ENCODE measurements at places on chromosomes 11 and 22.
A peak's percentile ranks its signal among the peaks of the same experiment; 100 is the strongest.

DNA sequence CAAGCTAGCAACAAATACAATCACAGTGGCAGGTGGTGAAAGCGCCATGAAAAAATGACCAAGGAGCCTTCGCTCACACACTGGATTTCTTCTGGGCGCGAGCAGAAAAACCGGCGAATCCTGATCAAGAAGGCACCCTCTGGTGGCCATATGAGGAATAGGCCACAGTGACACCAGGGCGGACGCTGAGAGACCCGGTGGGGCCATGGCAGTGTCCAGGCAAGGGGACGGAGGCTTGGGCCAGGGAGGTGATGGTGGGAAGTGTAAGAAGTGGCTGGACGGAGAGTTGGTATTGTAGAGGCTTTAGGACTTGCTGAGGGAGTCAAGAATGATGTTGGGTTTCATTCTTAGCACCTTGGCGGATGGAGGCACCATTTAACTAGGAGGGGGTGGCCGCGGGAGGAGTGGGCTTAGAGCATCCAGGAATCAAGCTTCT is 16.9 kb upstream of the RAC2 start:
- peak; percentile 79 for DNase-seq

GRCh38 chr11:11081288-11081687 is 223.4 kb upstream of the ZBED5 start:
- DNase-seq = no peak

- DNase-seq = peak; percentile 76
Measured at GRCh38 chr22:46023558-46023981, 46.6 kb upstream of the WNT7B start.

DNA sequence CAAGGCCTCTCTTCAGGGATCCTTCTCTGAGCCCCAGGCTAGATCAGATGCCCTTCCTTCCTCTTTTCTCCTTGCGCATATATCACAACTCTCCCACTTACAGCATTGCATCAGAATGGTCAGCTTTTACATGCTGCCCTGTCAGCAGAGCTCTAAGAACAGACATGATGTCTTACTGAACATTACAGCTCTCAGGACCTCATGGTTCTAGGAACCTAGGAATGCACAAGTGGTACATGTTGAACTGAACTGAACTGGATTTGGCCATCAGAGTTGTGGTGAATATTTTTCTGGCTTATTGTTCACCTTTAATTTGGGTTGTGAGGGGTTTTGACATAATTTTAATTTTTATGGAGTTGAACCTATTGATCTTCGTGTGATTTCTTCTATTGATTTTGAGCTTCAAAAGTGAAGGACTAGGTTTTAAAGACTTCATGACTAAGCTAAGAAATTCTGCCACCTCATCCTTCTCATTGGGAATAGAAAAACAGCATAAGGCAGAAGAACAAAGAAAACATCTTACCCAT is 37.7 kb upstream of the SPON1 start:
- DNase-seq = no peak

DNA sequence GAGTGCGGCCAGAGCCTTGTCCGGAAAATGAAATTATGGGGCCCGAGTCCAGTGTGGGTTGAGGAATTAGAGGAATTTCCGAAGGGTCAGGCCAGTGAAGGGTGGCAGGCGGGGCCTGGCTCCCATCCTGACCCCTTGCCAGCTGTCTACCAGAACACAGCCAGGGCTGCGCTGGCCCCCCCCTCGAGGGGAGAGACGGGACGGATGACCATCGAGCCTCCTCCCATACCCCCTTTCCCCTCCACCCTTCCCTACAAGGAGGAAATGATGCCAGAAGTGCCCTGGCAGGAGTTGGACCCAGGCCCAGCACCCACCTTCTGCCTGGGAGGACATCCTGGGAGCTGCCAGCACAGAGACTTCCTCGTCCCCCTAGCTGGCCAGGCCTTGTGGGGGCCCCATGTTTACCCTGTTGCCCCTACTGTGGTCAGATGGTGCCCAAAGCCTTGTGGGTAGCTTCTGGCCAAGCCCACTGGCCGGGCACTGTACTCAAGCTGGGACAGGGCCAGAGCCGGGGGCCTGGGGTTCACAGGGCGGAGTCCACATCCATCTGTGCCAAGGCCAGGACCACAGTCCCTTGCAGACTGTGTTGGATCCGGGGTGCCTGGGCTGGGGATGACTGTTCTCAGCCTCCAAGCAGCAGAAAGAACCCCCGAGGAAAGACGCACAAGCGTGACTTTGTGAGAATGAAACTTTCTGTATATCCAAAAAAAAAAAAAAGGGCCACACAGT is 20.8 kb downstream of the ARVCF start:
- no peak for DNase-seq

- DNase-seq = peak; percentile 34
Measured at GRCh38 chr11:65891219-65892136, 1.0 kb downstream of the CCDC85B start.

GRCh38 chr11:56271092-56271491 is 2.9 kb upstream of the OR5T1 start:
- DNase-seq = no peak

DNA sequence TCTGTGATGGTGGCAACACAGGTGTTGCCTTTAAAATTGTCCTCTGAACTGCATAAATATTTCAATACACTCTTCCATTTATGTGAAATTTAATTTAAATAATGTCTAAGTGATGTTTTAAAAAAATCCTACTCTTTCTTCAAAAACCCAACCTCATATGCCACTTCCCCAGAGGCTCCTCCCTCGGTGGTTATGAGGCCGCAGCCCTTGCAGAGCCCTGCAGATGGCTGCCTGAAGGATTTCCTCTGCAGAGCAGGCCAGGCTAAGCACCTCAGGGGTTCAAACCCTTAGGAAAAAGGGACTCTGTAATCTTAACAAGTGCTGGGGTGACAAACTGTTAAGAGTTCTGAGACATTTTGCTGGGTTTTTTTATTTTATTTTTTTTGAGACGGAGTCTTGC is 25.2 kb downstream of the MORC2 start:
- DNase-seq = no peak

DNA sequence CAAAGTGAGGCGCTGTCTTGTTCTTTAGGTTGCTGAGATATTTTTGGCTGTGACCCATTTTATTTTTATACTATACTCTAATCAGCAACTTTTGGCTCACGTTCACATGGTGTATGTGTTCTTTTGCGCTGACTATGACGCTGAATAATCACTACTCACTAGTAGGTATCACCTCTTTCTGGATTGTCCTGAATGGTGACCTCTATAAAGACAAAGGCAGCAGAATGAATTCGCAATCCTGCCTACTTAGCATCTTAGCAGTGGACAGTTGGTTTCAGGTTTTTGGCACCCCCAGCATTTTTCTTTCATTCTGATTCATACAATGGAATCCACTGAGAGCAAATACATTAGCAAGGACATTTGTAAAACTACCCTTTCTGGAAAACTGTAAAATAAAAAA is 351.3 kb downstream of the JRKL start:
- DNase-seq = no peak

- DNase-seq = peak; percentile 77
Measured at GRCh38 chr11:120210626-120211521, at the start of gene OAF. Gene OAF, plus strand, starts transcription at chr11:120211032. Its CDS starts 248 bp downstream, at chr11:120211280.

DNA sequence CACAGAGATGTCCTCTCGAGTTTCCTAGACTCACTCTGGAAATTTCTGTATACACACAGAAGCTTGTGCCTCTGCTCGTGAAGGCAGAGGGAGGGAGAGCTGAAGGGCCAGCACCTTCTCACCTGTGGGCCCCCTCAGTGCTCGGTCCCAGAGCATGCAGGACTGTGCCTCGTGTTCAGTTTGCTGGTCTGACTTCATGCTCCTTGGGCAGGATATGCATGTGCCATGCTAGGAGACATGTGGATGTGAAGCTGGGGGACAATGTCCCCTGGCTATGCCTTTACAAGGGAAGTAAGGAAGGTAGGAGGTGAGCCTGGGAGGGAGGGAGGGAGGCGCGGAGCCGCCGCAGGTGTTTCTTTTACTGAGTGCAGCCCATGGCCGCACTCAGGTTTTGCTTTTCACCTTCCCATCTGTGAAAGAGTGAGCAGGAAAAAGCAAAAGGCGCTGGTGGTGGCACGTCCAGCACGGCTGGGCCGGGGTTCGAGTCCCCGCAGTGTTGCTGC is 22.6 kb downstream of the NEAT1 start:
- no peak for DNase-seq

GRCh38 chr11:6258571-6259081 is 1.0 kb upstream of the CCKBR start:
- DNase-seq = no peak

GRCh38 chr22:48044487-48045060 is 1282.1 kb downstream of the TBC1D22A start:
- DNase-seq = no peak

DNA sequence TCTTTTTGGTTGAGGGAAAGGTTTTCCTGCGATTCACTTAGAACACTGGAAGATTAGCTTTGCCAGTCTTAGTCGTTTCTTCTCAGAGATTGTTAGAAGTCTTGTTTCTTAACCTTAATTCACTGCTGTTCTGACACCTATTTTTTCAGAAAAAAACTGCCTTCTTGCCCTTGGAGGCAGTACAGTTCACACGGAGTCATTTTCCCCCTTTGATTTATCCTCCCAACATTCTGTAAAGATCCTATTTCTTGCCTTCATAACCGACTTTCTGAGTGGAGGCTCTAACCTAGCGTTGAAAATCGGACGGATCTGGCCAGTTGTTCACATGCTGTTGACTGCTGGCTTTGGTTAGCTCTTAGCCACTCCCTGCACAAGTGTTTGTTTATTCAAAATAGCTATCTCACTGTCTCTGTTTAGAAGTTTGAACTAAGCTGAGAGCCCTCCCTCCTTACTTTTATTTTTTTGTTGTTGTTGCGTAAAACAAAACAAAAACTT is 737 bp downstream of the BCL2L13 start:
- DNase-seq = peak; percentile 17

DNA sequence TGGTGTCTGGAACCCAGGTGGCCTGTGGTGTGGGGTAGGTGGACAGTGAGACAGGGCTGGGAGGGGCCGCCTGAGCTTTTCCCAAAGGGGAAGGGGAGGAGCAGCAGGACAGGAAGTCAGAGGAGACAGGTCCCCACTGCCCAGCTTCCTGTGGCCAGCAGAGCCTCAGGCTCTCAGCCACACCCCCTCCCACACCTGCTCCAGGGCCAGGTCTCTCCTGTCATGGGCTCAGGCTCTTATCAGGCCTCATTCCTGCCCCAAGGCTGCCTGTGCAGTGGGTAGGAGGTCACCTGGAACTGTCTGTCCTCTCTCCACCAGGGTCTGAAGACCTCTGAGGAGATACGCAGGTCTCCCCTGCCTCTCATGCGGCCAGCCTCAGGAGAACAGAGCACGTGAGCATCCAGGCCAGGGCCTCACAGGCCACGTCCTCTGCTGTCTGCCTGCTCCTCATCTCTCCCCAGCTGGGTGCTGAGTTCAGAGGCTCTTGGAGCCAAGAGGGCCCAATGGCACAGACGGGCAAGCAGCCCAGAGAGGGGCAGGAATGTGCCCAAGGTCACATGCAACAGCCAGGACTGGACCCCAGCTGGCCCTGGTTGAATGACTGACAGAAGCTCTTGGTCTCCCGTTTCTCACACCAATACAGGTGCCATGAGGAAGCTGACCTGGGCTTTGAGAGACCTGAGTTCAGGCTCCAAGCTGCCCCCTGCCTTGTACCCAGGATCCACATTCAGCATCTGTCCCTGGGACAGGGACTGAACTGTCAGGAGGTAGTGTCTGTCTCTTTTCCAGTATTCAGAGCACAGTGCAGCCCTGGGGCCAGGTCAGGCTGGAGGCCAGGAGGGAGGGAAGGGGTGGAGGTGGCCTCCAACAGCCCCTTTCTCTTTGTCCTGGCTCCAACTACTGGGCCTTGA is 16.7 kb downstream of the STARD10 start:
- DNase-seq = no peak

- no peak for DNase-seq
Measured at GRCh38 chr22:44405661-44406060, 92.4 kb downstream of the RTL6 start.

- no peak for DNase-seq
Measured at GRCh38 chr22:22478470-22478869, 30.1 kb downstream of the ZNF280B start.

GRCh38 chr11:128480665-128481064 is 106.7 kb downstream of the ETS1 start:
- no peak for DNase-seq

DNA sequence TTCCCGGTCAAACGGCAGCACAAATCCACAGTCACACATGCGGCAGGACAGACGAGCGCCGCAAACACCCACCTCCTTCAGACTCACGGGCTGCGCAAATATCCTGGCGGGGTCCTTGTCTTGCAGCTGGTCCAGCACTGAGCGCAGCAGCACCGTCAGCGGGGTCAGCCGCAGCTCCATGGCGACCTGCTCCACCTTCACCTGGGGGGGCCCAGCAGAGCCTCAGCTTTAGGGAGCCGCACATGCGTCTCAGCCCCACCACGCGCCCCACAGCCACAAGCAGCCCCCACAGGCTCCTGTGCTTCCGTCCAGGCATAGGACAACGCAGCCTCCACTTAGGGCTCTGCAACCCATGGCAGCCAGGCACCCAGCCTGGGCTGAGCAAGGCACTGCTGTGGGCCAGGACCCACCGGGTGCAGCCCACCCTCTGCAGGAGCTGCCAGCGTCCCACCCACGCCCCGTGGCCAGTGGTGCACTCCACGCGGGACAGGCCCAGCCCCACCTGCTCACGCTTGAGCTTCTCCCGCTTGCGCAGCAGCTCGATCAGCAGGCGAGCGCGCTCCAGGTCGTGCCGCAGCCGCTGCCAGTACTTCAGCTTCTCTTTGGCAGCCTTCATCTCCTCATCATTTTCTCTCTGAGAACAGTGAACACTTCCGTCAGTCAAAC is 29.1 kb downstream of the BRD1 start:
- no peak for DNase-seq

- DNase-seq = no peak
Measured at GRCh38 chr11:9923280-9923679, 259.4 kb downstream of the SWAP70 start.

DNA sequence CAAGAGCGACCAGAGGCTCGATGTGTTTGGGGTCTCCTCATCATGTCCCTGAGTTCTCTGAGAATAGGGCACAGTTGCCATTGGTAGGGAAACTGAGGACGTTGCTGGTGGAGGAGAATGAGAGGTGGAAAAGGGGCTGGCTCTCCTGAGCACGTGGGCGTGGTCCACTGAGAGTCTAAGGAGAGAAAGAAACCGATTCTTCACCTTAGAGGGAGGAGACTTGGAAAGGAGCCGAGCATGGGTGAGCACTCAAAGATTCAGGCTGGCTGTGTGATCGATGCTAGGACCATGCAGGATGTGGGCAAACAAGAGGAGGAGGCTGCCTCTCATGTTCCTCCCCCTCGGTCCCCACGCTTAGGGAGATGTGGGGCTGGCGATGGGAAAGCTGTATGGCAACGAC is 19.8 kb upstream of the TLCD5 start:
- DNase-seq = no peak

DNA sequence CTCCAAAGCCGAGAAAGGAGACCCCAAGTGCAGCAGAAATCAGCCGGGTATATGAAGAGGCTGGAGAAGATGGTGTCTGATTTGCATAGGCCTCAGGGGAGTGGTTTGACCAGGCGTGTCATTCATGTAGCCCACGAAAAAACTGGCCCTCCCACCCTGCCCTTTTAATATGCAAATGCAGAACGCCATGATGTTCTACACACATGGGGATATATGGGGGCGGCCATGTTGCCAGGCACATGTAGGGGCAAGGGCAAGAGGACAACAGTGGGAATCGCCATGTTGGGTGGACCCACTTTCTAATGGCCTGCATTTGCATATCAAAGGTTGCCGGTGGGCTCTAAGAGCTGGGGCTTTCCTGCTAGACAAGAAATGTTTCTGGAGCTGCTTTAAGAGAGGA is 86.4 kb downstream of the ISX start:
- no peak for DNase-seq
